ENCODE measurements at places on chromosomes 3 and 15.
A peak's percentile ranks its signal among the peaks of the same experiment; 100 is the strongest.

DNA sequence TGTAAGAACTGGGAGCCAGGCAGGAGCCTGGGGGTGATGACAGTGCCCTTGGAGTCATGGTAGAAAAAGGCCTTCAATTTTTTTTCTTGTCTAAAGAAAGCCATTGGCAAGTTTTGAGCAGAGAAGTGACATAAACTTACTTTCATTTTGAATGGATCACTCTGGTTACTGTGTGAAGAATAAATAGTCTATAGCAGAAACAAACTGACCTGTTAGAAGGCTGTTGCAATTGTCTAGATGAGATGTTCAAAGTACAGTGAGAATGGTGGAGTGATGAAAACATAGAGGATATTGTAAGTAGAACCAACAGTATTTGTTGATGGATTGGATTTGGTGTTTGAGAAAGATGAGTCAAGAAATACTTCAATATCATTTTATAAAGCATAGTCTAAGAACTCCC, 439.9 kb downstream of the TBL1XR1 start:
- DNase-seq: no peak

- DNase-seq: peak; percentile 38
Observed at GRCh38 chr15:100111125-100112060, 230.4 kb downstream of the ADAMTS17 start.

- no peak for DNase-seq
Observed at GRCh38 chr15:98083203-98083910, 122.9 kb downstream of the ARRDC4 start.

- DNase-seq: no peak
Observed at GRCh38 chr3:81216192-81216591, 545.3 kb downstream of the GBE1 start.

- DNase-seq: no peak
Observed at GRCh38 chr15:39415634-39416033, 165.2 kb upstream of the THBS1 start.

- DNase-seq: no peak
Observed at GRCh38 chr3:62876064-62876463, 848 bp upstream of the CADPS start.

- DNase-seq: no peak
Observed at GRCh38 chr3:184236636-184237035, 7.3 kb downstream of the VWA5B2 start.

GRCh38 chr3:41236228-41236627, 36.9 kb downstream of the CTNNB1 start:
- no peak for DNase-seq

- peak; percentile 24 for DNase-seq
Observed at GRCh38 chr3:32288819-32289218, 50.3 kb downstream of the CMTM8 start.

- no peak for DNase-seq
Observed at GRCh38 chr3:125671461-125672243, 76.4 kb upstream of the OSBPL11 start.

DNA sequence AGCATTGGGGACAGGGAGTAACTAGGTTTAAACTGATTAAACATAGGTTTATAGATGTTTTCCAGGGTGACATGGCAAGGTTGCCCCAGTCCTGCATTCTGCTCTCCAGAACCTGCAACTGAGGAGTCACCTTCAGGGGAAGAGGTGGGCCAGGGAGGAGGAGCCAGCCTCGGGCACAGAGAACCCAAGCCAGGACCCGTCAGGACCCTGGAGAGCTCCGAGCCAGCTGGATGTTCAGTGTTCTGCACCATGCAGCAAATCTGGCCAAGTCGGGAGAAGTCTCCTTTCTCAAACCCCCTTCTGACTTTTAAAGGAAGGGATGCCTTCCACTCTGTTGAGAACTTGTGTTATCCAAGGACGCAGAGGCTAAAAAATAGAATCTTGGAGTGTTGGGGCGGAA, 62.1 kb upstream of the SLC6A11 start:
- peak; percentile 45 for DNase-seq

- no peak for DNase-seq
Observed at GRCh38 chr3:46289966-46290365, 47.7 kb downstream of the CCR3 start.

DNA sequence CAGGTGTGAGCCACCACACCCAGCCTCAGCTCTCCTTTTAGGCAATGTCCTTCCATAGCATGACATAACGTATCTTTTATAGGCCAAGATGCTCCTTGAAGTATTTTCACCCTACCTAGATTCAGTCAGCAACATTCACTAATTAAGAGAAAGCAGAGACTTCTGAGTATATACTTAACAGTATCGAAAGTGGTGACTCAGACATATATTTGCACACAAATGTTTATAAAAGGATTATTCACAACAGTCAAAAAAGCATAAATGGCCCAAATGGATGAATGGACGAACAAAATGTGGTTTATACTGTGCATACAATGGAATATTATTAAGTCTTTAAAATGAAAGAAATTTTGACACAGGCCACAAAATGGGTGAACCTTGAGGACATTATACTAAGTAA, 108.6 kb downstream of the ZNF385D start:
- DNase-seq: no peak

GRCh38 chr15:40915679-40916078, 13.5 kb upstream of the DLL4 start:
- DNase-seq: no peak

GRCh38 chr3:45567730-45568172, 26.8 kb upstream of the LIMD1 start:
- DNase-seq: no peak

- DNase-seq: no peak
Observed at GRCh38 chr3:144900366-144900765, 928.7 kb downstream of the DIPK2A start.

DNA sequence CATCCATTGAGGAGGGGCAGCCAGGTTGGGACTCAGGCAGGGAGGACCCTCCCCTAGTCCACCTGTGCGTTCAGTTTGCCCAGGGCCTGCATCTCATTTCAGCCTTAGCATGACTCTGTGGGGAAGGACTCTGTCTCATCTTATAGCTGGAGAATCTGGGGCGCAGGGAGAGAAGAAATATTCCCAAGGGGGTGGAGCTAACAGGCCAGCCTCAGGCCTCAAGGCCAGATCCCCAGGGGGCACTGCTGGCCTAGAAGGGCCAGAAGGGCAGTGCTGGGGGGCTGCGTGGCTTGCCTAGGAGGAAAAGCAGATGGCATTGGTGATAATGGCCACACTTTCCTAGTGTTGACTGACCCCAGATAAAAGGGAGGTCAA, 10.9 kb downstream of the AMOTL2 start:
- DNase-seq: no peak

GRCh38 chr15:66943456-66944095, 121.8 kb upstream of the SMAD3 start:
- no peak for DNase-seq

DNA sequence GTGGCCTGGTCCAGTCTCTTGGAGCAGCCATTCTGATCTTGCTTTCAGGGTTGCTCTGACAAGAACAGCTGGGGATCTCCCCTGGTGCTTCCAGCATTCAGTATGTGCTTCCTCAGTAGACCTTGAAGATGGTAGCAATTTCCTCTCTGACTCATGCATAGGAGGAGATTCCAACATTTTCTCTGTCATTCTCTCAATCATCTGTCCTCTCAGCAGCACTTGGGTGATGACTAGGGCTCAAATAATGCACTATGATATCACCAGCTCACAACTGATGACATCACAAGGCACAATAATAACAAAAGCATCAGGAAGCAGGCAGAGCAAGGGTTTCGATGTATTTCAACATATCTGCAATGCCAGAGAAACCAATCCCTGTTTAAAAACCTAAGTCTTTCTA, 52.7 kb downstream of the NFKBIZ start:
- no peak for DNase-seq

DNA sequence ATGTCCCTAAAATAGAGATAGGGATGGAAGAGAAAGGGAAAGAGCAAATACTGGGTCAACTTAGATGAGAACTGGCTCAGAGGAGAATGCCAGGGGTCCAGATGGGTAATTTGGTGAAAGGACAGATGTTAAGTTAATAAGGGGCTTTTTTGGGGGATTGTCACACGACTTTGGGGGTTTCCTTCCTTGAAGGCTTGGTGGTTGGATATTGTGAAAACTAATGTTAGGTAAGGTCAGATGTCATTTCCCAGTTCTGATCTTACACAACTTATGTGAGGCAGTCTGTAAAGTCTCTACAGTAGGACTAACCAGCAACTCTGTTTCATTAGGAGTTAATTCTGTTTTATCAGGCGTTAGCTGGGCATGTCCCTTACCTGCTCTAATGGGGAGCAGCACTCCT, 231.1 kb downstream of the NR2F2 start:
- DNase-seq: no peak

GRCh38 chr15:70765504-70766281, 2.3 kb upstream of the UACA start:
- no peak for DNase-seq

DNA sequence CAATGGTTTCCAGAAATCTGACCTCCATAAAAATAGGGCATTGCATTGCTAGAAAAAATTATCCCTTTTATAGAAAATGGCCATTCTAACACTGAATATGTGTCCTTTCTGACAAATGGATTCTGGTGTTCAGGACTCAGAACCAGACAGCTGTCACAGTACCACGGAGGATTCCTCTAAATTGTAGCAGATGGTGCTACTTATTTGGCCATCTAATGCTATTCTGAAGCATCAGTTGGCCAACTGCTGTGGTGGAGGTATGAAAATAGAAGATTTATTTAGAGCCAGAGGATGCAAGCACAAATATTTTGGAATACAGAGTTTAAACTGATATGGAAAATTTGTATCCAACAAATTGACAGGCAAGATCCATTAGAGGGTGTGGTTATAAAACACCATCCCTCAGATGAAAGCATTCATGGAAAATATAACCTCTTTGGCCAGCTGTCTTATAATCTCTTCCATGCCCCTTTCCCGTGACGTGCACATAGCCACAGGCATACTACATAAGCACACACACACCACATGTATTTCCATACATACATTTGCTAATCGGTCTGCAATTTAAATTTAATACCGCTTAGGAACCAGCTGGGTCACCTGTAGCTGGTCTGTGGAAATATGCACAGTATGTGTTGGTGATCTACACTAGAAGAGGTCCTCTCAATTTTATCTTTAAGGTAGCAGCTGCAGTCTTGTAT, 302.7 kb upstream of the KCNMB2 start:
- DNase-seq: no peak

- no peak for DNase-seq
Observed at GRCh38 chr3:1611824-1612223, 486.8 kb upstream of the CNTN4 start.

DNA sequence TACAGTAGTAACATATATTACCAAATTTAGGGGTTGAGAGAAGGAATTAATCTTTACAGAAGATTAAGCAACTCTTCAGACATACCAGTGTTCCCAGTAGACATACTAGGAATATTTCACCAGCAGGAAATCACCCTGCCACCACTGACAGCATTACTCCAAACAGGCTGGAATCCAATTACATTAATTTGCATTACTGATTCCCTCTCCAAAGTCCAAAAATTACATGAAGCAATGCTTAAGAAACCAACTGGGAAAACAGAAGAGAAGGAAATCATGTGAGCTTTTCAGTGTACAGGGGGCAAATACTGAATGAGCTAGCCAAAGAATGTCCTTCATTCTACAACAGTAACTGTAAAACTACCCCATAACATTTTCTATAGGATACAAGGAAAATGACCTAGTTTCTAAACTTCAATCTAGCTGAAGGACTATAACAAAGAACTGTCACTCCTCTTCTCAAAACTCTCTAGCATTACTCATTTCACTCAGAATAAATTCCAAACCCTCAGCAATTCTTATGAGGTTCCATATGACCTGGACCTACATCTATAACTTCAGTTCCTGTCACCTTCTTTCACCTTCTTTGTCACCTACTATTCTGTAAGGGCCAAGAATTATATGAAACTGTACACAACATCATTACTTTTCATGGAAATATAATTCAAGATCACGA, 72.7 kb downstream of the INO80 start:
- no peak for DNase-seq

DNA sequence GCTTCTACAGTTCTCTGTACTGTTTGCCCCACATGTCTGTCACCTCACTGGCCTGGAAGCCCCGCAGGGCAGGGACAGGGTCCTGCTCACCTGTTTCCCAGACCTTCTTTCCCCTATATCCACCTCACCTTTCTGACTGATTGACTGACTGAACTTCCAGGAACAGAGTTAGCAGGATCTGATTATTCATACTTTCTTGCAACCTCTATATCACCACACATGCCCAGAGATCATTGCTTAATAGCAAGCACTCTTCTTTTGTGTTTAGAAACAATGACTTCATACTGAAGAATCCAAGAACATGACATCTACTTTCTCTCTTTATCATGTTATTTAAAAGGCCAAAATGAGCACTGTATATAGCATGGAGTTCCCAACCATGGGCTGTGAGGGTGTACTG, 18.0 kb upstream of the CLEC3B start:
- DNase-seq: no peak

GRCh38 chr15:66588971-66589370, 23.2 kb upstream of the LCTL start:
- DNase-seq: no peak

DNA sequence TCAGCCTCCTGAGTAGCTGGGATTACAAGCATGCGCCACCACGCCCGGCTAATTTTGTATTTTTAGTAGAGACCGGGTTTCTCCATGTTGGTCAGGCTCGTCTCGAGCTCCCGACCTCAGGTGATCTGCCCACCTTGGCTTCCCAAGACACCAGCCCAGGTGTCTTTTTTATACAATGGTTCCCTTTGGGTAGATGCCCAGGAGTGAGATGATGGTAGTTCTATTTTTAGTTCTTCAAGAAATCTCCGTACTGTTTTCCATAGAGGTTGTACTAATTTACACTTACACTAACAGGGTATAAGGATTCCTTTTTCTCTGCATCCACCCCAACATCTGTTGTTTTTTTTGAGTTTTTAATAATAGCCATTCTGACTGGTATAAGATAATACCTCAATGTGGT, 94.3 kb downstream of the IGF2BP2 start:
- no peak for DNase-seq

GRCh38 chr3:139434764-139435307, 41.5 kb downstream of the RBP2 start:
- no peak for DNase-seq

DNA sequence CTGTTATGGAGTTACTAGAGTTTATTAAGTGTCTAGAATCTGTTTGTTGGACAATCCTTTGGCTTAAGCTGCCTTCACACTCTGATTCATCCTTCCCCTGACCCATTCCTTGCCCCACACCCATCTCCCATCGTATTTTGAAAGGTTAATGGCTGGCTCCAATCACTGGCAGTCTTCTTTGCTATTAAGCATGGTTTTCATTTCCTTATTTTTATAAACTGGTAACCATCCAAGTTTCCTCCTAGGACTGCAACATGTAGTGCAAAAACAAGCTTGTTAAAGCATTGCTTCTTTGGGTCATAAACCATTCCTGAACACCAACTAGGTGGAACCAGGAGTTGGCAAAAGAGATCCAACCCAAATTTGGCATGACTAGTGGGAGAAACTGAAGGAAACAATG, 148.4 kb downstream of the DTWD1 start:
- DNase-seq: no peak

GRCh38 chr15:85404918-85405866, 24.8 kb downstream of the AKAP13 start:
- DNase-seq: no peak

DNA sequence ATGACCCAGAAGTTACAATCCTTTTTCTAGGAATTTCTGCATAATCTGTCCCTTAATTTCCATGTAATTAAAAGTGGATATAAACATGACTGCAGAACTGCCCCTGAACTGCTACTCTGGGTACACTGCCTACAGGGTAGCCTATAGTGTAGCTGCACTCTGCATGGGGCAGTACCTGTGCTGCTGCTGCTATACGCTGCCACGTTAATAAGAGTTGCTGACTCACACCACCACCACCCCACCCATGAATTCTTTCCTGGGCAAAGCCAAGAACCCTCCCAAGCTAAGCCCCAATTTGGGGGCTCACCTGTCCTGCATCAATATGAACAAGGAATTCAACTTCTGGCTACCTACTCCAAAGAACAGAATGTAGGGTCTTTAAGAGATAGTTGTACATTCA, 13.9 kb downstream of the HDGFL3 start:
- no peak for DNase-seq
